Occipital lobe (tissue), 3 donors: ENCODE measurements at places on chromosomes 6 and 20.
A peak's percentile ranks its signal among the peaks of the same experiment; 100 is the strongest.

GRCh38 chr6:73866305-73866704, 170.3 kb downstream of the CD109 start:
- no peak for DNase-seq

GRCh38 chr6:25066593-25066992, 130.8 kb upstream of the RIPOR2 start:
- DNase-seq = no peak

DNA sequence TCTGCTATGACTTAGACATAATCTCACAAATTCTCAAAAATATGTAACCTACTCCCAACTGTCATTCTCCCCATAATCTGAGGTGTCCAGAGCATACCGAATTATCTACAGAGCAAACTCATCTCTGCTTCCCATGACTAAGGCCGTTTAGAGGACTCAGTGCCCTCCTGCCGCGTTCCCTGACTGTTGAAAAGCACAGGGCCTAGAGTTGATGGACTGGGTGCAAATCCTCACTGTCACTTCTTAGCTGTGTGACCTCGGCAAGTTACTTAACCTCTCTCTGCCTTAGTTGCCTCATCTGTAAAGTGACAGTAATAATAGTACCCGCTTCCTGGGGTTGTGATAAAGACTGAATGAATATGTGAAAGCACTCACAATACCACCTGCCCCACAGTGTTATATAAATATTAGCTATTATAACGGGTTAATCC, 4.7 kb upstream of the TUBB2A start:
- DNase-seq = no peak

GRCh38 chr6:166957087-166957804, 896 bp upstream of the RNASET2 start:
- DNase-seq = no peak

GRCh38 chr20:18431206-18431605, 35.6 kb downstream of the DZANK1 start:
- no peak for DNase-seq

DNA sequence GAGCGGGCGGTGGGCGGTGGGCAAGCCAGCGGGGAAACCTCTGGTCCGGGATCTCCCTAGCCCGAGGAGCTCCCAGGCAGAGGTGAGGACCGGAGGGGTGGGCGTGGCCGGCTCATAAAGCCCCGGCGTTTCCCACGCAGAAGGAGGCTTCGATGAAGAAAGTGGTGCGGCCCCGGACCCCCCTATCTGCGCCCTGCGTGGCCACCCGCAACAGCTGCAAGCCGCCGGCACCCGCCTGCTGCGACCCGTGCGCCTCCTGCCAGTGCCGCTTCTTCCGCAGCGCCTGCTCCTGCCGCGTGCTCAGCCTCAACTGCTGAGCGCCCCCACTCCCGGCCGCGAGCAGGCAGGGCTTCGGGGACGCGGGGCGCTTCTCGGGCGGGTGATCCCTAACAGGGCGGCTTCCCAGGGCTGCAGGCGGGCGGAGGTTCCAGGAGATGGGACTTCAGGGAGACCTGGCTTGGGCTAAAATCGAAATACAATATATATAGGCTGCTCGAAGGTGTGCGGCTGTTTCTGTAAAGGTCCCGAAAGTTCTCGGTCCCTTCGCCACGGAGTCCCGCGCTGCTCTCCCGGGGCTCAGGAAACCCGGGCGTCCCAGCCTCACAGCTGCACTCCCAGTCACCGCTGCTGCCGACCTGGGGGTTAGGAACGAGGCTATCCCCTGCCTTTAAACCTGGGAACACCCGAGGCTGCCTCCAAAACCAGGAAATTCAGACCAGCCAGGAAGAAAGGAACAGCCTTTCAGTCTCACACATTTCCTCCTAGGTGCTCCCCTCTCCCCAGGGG, 27.8 kb downstream of the ASIP start:
- DNase-seq = no peak

DNA sequence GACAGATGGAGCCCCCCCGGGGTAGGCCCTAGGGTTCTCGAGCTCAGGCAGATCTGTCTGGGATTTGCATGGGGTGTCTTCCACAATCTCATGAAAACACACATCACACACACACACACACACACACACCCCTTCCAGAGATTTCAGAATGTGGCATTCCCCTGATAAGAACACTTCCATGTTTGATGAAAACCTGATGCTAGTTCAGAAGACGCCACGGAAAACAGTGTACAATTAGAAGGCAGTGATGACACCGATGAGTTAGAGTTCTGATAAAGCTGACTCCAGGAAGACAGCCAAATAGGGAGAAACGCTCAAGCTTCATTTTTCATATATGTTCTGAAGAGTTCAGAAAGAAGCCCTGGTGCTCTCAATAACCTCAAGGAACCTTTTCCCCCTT, 438.7 kb upstream of the JARID2 start:
- no peak for DNase-seq

- no peak for DNase-seq
Observed at GRCh38 chr6:22042706-22043105, 254.1 kb downstream of the PRL start.

DNA sequence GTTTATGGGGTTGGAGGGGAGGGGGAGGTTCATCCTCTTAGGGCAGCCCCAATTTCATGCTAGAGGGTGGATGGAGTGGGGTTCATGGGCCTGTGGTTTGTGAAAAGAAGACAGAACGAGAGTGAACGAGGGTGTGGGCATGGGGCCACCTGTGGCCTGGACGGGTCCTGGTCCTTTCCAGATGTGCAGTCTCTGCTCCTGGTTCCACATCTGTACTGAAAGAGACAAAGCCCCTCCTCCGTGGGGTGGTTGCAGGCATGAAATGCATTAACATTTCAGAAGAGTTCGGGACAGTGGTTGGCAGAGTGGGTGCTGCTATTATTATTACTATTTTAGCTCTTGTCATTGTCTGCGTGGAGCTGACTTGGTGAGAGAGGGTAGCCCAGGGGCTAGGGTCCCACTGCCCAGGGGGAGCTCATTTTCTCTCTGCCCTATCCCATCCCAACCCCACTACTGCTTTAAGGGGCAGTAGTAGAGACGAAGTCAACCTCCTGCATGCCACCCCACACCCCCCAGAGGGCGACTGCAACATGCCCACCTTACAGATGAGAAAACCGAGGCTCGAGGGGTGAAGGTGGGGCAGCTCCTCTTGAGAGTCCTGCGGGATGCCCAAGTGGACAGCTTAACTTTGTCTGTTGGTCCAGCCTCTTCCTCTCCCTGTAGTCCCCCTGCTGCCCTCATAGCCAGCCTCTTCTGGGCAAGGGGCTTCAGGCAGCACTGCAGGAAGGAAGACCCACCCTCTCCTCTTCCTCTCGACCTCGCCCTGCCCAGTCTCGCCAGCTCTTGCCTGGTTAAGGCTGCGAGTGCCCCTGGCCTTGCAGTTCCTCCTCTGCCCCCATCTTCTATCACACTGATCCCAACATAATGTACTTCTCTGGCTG, 8.4 kb downstream of the BPIFB2 start:
- DNase-seq = no peak

GRCh38 chr6:158020272-158020711, 38.6 kb downstream of the SYNJ2 start:
- no peak for DNase-seq

DNA sequence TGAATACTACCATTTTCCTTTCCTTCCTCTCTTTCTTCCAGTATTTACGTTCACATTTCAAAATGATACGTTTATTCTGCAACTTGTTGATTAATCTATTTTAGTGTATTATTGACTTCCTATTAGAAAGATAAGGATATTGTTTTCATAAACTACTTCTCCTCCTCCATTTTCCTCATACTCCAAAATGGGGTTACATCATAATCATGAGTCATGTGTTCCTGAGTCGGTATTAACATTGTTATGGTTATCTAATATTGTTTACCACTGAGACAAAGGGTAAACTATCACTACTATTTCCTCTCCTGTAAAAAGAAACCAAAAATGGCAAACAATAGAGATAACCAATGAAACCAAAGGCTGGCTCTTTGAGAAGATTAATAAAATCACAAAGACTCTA, 126.5 kb upstream of the CDYL start:
- DNase-seq = no peak

GRCh38 chr6:34518669-34519365, 37.3 kb downstream of the SPDEF start:
- DNase-seq = no peak

GRCh38 chr20:22582964-22583772, 1.2 kb downstream of the FOXA2 start:
- DNase-seq = no peak

- DNase-seq = peak; percentile 11
Observed at GRCh38 chr6:26576929-26577719, 19.6 kb upstream of the ABT1 start.

GRCh38 chr6:30349421-30350177, 4.6 kb downstream of the RPP21 start:
- no peak for DNase-seq

DNA sequence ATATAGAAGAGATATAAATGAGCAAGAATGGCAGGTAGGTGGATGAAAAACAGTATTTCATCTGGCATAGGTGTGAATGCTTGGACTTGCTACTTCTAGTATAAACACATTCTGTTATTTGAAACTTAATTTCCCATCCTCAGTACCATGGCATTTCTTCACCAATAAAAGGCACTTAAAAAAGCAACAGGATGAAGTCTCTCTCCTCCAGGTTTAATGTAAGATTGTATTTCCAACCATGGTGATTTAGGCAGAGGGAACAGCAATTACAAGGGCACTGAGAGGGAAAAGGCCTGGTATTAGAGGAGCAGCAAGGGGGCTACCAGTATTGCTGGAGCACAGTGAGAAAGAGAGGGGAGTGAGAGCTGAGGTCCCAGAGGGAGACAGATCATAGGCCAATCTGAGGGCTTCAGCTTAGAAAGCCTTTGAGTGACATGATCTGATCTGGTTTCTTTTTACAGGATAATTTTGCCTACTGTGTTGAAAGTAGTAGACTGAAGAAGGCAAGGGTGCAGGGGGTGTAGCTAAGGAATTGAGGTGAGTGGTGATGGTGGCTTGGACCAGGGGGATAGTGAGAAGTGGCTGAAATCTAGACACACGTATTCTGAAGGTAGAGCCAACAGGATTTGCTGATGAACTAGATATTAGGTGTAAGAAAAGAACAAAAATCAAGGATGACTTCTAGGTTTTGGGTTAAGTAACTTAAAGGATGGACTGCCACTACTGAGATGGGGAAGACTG, 67.8 kb upstream of the SMIM29 start:
- no peak for DNase-seq

- no peak for DNase-seq
Observed at GRCh38 chr6:79427721-79428120, 109.5 kb downstream of the LCA5 start.

GRCh38 chr6:29826271-29826670, 1.4 kb upstream of the HLA-G start:
- DNase-seq = no peak

GRCh38 chr6:115969930-115970273, 90.8 kb downstream of the FRK start:
- DNase-seq = no peak

GRCh38 chr20:35187584-35188190, 15.8 kb downstream of the PROCR start:
- no peak for DNase-seq

GRCh38 chr6:43843097-43843645, 73.2 kb downstream of the VEGFA start:
- DNase-seq = no peak

DNA sequence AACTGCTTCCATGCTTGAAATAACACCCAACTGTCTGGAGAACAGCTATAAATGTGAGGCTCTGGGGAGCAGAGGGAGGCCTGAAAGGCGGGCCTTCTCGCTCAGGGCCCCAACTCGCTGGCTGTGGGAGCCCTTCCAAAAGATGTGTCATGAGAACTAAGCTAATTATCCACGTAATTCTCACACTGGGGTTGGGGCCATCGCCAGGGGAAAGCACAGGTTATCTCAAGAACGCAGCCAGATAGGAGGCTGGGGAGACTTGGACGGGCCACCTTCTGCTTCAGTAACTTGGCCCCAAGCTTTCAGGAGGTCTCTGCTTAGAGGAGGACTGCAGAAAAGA, 1.6 kb downstream of the PXDC1 start:
- DNase-seq = no peak

DNA sequence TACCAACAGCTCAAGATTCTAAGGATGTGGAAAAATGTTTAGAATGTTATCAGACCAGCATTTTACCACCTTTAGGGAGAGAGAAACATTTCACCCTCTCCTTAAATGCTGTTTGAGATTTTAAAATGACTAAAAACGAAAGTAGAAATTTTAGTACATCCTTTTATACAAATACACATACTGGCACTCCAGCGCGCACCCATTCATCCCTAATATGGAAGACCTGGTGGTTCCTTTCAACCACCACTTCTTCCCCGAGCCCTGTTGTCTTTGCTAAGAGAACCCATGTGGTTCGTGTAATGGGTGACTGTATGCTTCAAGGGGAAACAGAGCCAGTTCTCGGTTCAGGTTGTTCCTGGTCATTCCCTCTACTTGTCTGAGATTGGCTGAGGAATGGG, 21.3 kb downstream of the SPATA2 start:
- DNase-seq = no peak

DNA sequence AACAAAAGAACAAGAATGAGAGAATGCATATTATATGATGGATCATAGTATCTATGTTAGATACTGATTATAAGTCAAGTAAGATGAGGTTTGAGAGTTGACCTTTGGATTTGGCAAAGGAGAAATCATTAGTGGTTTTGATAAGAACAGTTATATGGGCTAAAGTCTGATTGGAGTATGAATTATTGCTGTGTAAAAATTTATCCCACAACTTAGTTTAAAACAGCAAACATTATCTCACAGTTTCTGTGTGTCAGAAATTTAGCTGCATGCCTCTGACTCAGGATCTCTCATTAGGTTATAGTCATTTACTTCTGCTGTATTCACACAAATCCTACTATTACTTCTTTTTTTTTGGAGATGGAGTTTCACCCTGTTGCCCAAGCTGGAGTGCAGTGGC, 56.7 kb downstream of the FAM135A start:
- DNase-seq = no peak

DNA sequence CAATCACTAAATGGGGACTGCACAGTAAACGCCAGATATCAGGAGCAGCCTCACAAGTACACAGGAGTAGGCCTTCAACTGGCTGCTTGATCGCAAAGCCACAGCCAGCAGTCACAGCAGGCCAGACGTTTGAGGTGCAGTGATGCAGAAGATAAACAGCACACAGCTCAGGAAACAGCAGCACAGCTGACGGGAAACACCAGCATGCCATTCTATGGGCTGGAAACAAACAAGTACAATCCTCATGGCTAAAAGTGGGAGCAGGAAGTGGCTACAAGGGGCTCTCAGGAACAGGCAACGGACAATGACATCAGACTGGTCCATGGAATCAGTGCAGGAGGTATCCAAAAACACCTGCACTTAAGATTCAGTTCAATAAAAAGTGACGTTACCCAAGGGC, 111.0 kb downstream of the DTNBP1 start:
- no peak for DNase-seq

- DNase-seq = no peak
Observed at GRCh38 chr6:116060572-116061283, at the start of gene FRK. TSS of gene FRK (minus strand) at chr6:116060891. CDS start at chr6:116060311, 580 bp downstream.

- no peak for DNase-seq
Observed at GRCh38 chr6:154080461-154081189, 41.6 kb downstream of the OPRM1 start.
